Uterine smooth muscle cell (primary cell): ENCODE measurements at places on chromosomes 5 and 9. TPM values are rescaled to one million over a fixed set of nuclear protein-coding genes. Genes with fewer than 3 reads are reported as not detected.

The ENHO gene
- total RNA-seq: not detected in 2 replicates

The PCDHB10 gene
- 0.11 and 0.12 TPM in 2 replicates for total RNA-seq

The GPR151 gene
- total RNA-seq: not detected in 2 replicates

The PDCD1LG2 gene
- total RNA-seq: 10.1 and 13.6 TPM in 2 replicates

The DEPDC1B gene
- 4.2 and 20.7 TPM in 2 replicates for total RNA-seq

The LMX1B gene
- total RNA-seq: not detected in 2 replicates

The PLAC8L1 gene
- total RNA-seq: not detected in 2 replicates

The DCTN4 gene
- total RNA-seq: 53.5 and 54.5 TPM in 2 replicates

The ADAMTS16 gene
- 0.77 and 1.1 TPM in 2 replicates for total RNA-seq
